Neural progenitor cell (in vitro differentiated cells): ENCODE measurements at places on chromosomes 6 and 20.

GRCh38 chr6:162156146-162156545, 571.4 kb downstream of the PRKN start:
- H3K4me1 ChIP-seq: no peaks in the 10 kb centered on the region
- H3K4me3 ChIP-seq: no peak overlapping the region
- H3K36me3 ChIP-seq: no peaks in the 10 kb centered on the region

DNA sequence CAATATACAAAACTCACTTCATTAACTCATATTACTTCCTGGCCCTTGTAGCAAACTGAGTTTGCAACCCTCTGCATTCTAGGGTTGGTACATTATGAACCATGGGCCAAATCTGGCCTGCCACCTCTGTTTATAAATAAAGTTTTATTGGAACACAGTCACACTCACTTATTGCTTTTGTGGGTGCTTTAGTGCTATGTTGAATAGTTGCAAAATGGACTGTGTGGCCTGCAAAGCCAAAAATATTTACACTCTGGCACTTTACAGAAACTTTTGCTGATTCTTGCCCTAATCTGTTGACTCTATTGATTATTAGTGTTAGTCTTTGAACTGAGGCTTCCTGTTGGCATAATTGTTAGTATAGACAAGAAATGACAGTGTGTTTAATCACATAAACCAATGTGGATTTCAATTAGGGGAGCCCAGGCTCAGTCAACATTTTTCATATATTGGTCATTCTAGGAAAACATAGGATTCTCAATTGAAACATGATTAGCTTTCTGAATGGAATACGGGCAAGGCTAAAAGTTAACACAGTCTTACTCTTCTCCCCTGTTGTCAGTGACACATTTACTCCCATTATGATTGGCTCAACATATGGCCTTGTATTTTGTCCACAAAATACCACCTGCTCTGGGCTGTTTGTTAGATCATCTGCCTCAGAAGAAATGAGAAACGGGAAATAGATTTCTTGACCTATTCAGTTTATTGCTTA, 241.9 kb upstream of the ZFP64 start:
- DNase-seq: no peak
- H3K27me3 ChIP-seq: no peaks in the 10 kb centered on the region
- no peak overlapping the region for H3K27ac ChIP-seq
- H3K36me3 ChIP-seq: no peaks in the 10 kb centered on the region

GRCh38 chr6:15442467-15442866, 196.6 kb downstream of the JARID2 start:
- no peaks in the 10 kb centered on the region for H3K27me3 ChIP-seq
- H3K4me1 ChIP-seq: peaks cover 75% of the 10 kb centered on the region
- H3K36me3 ChIP-seq: no peaks in the 10 kb centered on the region
- no peak overlapping the region for H3K4me3 ChIP-seq
- DNase-seq: no peak
- no peak overlapping the region for H3K27ac ChIP-seq

- H3K4me1 ChIP-seq: no peaks in the 10 kb centered on the region
- no peaks in the 10 kb centered on the region for H3K36me3 ChIP-seq
- no peaks in the 10 kb centered on the region for H3K27me3 ChIP-seq
- H3K4me3 ChIP-seq: no peak overlapping the region
Measured at GRCh38 chr20:955111-955510, 39.0 kb upstream of the ANGPT4 start.

DNA sequence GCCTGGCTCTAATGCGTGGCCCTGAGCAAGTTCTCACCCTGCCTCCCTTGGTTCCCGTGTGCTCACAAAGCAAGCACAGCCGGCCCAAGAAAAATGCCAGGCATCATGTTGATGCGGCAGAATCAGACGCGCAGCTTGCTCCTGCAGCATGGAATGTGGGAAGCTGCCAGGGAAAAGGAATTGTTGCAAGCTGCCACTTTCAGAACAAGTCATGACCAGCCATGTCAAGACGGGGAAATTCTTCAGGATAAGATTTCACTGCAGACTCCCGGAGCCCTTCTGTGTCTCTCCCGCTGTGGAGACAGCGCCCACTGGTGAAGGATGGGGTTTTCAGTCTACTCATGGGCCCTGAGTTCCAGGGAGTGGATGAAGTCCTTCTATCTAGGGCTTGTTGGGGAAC, 4.6 kb downstream of the DACT2 start:
- no peak overlapping the region for H3K27ac ChIP-seq
- no peak overlapping the region for H3K4me3 ChIP-seq
- H3K4me1 ChIP-seq: peaks cover 40% of the 10 kb centered on the region
- DNase-seq: peak; percentile 54

DNA sequence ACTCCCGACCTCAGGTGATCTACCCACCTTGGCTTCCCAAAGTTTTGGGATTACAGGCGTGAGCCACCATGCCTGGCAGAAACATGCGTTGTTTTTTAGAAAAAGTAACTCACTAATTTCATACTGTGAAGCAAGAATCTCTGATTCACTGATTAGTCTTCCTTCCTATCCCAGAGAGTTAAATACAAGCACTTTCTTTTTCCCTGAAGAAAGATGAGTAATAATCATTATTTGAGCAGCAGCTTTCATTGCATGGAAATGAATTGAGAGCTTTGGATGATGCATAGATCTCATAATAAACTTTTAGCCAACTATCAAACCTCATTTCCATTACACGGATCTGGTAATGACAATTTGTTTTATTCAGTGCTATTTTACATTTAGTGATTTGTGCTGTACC, 892.5 kb upstream of the EYS start:
- H3K27me3 ChIP-seq: no peaks in the 10 kb centered on the region
- no peak for DNase-seq
- H3K4me3 ChIP-seq: no peak overlapping the region
- H3K27ac ChIP-seq: no peak overlapping the region
- H3K36me3 ChIP-seq: no peaks in the 10 kb centered on the region

- H3K27me3 ChIP-seq: no peaks in the 10 kb centered on the region
- H3K27ac ChIP-seq: no peak overlapping the region
- no peak overlapping the region for H3K4me3 ChIP-seq
- H3K36me3 ChIP-seq: no peaks in the 10 kb centered on the region
Measured at GRCh38 chr6:120260636-120261035, 911.1 kb upstream of the MAN1A1 start.

- no peak overlapping the region for H3K27ac ChIP-seq
- no peak for DNase-seq
- no peaks in the 10 kb centered on the region for H3K27me3 ChIP-seq
- no peak overlapping the region for H3K4me3 ChIP-seq
- no peaks in the 10 kb centered on the region for H3K4me1 ChIP-seq
- H3K36me3 ChIP-seq: no peaks in the 10 kb centered on the region
Measured at GRCh38 chr20:53016534-53017042, 44.4 kb downstream of the TSHZ2 start.

DNA sequence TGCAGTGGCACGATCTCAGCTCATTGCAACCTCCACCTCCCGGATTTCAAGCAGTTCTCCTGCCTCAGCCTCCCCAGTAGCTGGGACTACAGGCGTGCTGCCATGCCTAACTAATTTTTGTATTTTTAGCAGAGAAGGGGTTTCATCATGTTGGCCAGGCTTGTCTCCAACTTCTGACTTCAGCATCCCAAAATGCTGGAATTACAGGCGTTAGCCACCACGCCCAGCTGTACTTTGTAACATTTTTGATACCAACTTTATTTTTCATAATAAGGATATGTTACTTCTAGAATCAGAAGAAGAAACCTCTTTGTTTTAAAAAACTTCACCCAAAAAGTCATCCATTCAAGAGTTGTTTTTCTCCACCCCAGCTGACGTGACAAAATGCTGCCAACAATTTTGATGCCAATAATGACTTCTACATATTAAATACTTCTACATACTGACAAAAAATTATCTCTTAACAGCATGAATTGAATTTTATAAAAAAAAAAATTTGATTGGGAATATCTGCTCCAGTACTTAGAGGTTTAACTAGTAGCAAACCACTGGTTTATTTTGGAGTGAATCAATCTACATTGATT, 22.5 kb upstream of the PRIM2 start:
- no peaks in the 10 kb centered on the region for H3K27me3 ChIP-seq
- DNase-seq: no peak
- H3K27ac ChIP-seq: no peak overlapping the region
- H3K4me3 ChIP-seq: no peak overlapping the region
- no peaks in the 10 kb centered on the region for H3K36me3 ChIP-seq

GRCh38 chr6:147881432-147881831, 372.9 kb downstream of the SAMD5 start:
- H3K27me3 ChIP-seq: no peaks in the 10 kb centered on the region
- DNase-seq: peak; percentile 49
- H3K36me3 ChIP-seq: no peaks in the 10 kb centered on the region

DNA sequence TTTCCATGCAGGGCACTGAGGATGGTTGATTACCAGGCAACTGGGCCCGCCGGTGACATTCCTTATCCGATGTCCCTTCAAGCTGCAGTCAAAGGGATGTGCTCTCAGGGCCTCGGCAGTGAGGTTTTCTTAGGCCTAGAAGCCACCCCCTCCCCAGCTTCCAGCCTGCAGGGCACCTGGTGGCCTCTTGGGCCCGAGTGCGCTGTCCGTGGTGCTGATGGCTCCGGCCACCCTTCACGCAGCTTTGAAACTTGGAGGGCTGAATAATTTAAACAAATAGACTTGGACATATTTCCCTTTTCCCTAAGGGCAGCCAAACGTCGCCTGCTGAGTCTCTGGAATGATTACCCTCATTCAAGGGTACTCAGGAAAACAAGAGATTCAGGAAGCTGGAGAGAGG, 8.9 kb upstream of the MLN start:
- H3K27me3 ChIP-seq: no peaks in the 10 kb centered on the region
- no peaks in the 10 kb centered on the region for H3K36me3 ChIP-seq
- no peak overlapping the region for H3K4me3 ChIP-seq
- peak; percentile 94 for DNase-seq
- peaks cover 61% of the 10 kb centered on the region for H3K4me1 ChIP-seq

DNA sequence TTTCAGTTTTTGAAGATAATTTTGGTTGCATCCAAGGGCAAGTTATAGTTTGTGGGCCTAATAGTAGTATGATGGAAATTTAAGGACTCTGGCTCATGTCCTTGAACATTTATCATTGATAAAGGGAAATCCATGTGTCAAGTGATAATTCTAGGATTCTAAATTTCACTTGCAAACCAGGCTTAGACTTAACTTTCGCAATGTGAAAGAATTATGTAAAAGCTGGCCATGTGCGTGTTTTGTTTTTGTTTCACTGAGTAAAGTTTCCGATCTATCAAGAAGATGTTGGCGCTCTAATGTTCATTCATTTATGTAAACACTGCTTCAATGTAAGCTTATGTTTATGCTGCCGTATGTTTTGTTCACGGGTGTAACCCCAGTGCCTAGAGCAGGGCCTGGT, 302.0 kb downstream of the SOX4 start:
- H3K27ac ChIP-seq: no peak overlapping the region
- no peak overlapping the region for H3K4me3 ChIP-seq
- no peaks in the 10 kb centered on the region for H3K27me3 ChIP-seq
- no peaks in the 10 kb centered on the region for H3K36me3 ChIP-seq
- H3K4me1 ChIP-seq: no peaks in the 10 kb centered on the region

DNA sequence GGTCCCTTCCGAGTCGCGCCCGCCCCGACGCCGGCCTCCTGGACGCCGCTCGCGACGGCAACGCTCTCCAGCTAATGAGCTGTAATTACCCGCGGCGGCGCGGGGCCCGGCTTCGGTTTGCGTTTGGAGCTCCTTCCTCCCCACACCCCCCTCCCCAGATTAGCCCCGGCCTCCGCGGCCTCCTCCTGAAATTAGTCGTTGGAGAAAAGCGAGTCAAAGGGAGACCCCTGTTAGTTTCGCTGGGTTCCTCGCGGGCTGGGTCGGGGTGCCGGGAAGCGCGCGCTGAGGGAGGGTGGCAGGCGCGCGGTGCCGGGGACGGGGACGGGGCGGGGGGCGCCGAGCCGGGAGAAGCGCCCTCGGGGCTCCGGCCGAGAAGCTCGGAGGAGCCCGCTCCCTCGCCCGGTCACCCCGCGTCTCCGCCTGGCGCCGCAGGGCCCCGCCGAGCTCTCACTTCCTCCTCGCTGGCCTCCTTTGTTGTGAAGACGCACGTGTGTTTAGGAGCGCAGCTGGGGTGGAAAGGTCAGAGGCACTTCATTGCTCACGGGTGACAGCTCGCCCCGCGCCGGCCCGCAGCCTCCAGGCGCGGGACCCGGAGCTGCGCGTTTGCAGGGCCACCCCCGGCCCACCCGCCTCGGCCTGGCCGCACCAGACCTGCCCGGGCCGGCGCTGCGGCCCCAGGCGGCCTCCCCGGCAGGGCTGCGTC, 4.9 kb downstream of the FOXC1 start:
- peaks cover 3% of the 10 kb centered on the region for H3K4me1 ChIP-seq
- H3K27ac ChIP-seq: no peak overlapping the region
- DNase-seq: peak; percentile 84
- no peaks in the 10 kb centered on the region for H3K36me3 ChIP-seq

GRCh38 chr6:109446072-109446471, 5.5 kb downstream of the SMPD2 start:
- no peak for DNase-seq
- H3K27ac ChIP-seq: no peak overlapping the region
- peaks cover 7% of the 10 kb centered on the region for H3K4me1 ChIP-seq
- H3K27me3 ChIP-seq: no peaks in the 10 kb centered on the region
- H3K4me3 ChIP-seq: no peak overlapping the region
- no peaks in the 10 kb centered on the region for H3K36me3 ChIP-seq

DNA sequence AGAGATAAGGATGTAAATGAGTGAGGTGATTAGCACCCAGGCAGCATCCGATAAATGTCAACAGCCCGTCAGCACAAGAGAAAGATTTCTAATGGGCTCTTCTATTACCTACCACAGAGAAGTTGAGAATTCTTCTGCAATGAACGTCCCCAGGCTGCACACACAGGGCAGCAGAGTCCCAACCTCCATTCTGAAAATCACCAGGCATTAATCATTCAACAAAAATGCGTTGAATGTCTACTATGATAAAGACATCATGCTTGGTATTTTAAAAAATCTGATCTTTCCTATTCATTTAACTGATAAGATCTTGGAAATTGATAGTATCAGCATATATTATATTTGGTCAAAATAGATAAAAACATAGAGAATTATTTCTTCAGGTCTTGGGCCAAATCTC, 59.5 kb upstream of the VGLL2 start:
- no peak overlapping the region for H3K27ac ChIP-seq
- no peaks in the 10 kb centered on the region for H3K27me3 ChIP-seq
- no peak overlapping the region for H3K4me3 ChIP-seq
- peaks cover 9% of the 10 kb centered on the region for H3K4me1 ChIP-seq

- peak overlapping the region; percentile 69 for H3K4me3 ChIP-seq
- no peaks in the 10 kb centered on the region for H3K36me3 ChIP-seq
- H3K27me3 ChIP-seq: peaks cover 45% of the 10 kb centered on the region
- no peak overlapping the region for H3K27ac ChIP-seq
Measured at GRCh38 chr6:43454290-43454695, 1.1 kb downstream of the DLK2 start.

DNA sequence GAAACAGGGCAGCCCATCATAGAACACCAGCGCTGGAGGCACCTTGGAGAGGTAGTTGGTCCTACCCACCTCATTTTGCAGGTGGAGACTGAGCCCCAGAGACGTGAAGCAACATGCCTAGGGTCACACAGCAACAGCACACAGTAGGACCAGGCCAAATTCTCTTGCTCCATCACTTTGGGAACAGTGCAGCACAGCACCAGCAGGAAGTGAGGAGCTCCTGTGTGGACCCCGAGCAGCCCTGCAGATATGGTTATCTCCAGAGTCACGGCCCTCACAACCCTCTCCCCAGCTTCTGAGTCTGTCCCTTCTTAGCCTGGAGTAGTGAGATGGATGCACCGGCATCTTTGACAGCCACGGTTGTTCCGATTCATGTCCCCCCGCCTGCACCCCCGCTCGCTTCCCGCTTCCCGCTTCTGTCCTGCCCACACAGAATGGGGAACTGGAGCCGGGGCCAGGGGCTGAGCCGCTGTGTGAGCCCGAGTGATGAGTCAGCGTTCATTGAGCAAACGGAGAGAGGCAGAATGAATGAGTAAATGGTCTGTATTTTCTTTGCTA, 72.6 kb upstream of the DUSP22 start:
- no peaks in the 10 kb centered on the region for H3K27me3 ChIP-seq
- no peak overlapping the region for H3K4me3 ChIP-seq
- H3K36me3 ChIP-seq: no peaks in the 10 kb centered on the region
- peaks cover 22% of the 10 kb centered on the region for H3K4me1 ChIP-seq
